ENCODE measurements at places on chromosomes 1 and 21.

DNA sequence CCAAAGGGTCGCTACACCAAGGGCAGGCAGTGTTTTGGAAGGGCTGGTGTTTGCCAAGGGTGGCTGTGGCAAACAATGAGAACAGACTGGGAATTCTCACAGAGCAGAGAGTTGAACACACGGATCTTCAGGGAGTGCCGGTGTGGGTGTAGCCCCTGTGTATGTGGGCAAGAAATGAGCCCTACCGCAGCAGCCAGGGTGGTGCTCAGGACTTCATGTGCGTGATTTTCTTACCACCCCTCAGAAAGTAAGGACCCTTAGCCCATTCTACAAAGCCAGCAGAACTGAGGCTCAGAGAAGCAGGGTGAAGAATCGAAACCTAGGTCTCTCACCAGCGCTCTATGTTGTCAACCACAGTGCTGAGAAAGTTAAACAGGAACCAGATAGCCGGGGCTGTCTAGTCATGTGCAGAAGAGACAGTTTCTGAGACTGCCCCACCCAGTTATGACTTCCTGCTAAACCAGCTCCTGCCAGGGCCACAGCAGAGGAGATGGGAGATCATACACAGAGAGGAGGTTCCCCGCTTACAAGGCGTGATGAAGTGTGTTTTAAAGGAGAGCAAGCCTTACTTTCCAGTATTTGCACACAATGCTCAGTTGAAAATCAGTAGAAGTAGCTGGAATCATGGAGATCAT, 21.9 kb upstream of the MORC3 start:
- DNase-seq = peak; percentile 93
- H3K27me3 ChIP-seq = no peaks in the 10 kb centered on the region
- H3K4me1 ChIP-seq = no peaks in the 10 kb centered on the region

DNA sequence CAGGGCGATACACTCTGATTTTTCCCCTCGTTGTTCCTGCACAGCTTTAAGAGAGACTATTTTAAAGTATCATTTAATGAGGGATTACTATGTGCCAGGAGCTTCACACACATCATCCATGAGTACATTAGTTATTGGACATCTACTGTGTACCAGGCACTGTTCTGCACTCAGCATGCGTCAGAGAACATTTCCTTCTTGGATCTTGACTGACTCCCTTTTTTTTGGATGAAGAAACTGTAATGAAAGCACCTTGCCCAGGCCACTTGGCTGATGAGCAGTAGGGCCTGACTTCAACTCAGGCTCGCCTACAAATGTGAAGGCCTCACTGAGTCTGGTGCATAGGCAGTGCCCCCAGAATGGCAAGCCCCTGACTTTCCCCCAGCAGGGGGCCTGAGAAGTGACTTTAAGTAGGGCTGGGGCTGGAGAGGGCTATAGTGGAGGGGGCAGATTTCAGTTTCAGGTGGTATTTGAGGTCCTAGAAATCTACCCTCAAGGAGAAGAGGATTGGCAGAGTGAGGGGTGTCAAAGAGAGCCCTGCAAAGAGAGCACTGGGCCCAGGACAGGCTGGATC, 50.0 kb downstream of the PTPRU start:
- no peaks in the 10 kb centered on the region for H3K36me3 ChIP-seq
- H3K4me3 ChIP-seq = no peak overlapping the region
- no peak overlapping the region for H3K27ac ChIP-seq
- no peak for DNase-seq
- H3K27me3 ChIP-seq = no peaks in the 10 kb centered on the region

DNA sequence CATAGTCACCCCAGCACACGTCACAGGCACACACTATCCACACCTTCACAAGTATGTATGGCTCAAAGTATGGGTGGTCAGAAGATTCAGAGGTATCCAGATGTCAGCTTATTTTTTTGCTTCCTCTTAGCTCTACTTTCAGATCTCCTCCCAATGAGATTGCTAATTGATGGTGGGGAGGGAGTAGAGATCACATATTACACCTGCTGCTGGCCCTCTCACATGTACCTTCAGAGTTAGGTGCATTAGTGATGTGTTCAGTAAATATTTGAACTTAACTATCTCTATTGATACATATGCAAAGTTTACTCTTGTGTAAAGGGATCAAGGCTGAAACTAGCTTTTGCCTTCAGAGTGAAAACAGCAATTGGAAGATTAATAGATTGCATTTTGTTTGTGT, 262.6 kb downstream of the PCP4 start:
- no peaks in the 10 kb centered on the region for H3K36me3 ChIP-seq
- H3K4me1 ChIP-seq = no peaks in the 10 kb centered on the region
- DNase-seq = no peak
- no peak overlapping the region for H3K27ac ChIP-seq
- no peaks in the 10 kb centered on the region for H3K27me3 ChIP-seq
- H3K4me3 ChIP-seq = no peak overlapping the region

- DNase-seq = no peak
- H3K27ac ChIP-seq = no peak overlapping the region
- no peak overlapping the region for H3K4me3 ChIP-seq
- H3K27me3 ChIP-seq = no peaks in the 10 kb centered on the region
- no peaks in the 10 kb centered on the region for H3K4me1 ChIP-seq
- H3K36me3 ChIP-seq = no peaks in the 10 kb centered on the region
Observed at GRCh38 chr1:43760745-43761317, 53.5 kb downstream of the ST3GAL3 start.

GRCh38 chr1:172380441-172381244, 39.8 kb upstream of the C1orf105 start:
- H3K4me3 ChIP-seq = no peak overlapping the region
- H3K27me3 ChIP-seq = no peaks in the 10 kb centered on the region
- DNase-seq = peak; percentile 54
- H3K36me3 ChIP-seq = no peaks in the 10 kb centered on the region

- H3K27ac ChIP-seq = no peak overlapping the region
- DNase-seq = no peak
- no peaks in the 10 kb centered on the region for H3K27me3 ChIP-seq
- H3K36me3 ChIP-seq = no peaks in the 10 kb centered on the region
- no peak overlapping the region for H3K4me3 ChIP-seq
Observed at GRCh38 chr1:54129858-54130257, 22.9 kb downstream of the CDCP2 start.

- DNase-seq = no peak
- no peaks in the 10 kb centered on the region for H3K27me3 ChIP-seq
- H3K27ac ChIP-seq = no peak overlapping the region
- no peaks in the 10 kb centered on the region for H3K4me1 ChIP-seq
Observed at GRCh38 chr1:113684153-113684541, 75.1 kb downstream of the PHTF1 start.

- no peak overlapping the region for H3K27ac ChIP-seq
- H3K4me3 ChIP-seq = no peak overlapping the region
- H3K27me3 ChIP-seq = no peaks in the 10 kb centered on the region
Observed at GRCh38 chr1:56881417-56881816, 26.8 kb downstream of the C8A start.

DNA sequence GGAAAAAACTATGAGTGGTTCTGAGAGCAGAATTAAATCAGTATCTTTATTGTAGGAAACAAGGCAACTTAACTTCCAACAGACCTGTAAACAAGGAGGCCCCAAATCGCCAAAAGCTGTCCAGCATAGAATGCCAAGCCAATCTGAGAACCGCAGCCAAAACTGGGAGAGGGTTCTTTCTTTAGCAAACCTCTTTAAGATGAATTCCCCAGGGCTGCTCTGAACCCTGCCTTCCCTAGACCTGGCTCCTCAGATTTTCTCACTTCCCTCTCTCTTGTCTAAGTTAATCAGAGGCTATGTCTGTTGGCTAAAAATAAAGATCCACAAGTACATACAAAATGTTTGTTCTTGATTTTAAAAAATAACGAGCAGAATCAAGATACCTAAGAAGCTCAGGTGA, 141.4 kb downstream of the SMYD3 start:
- H3K27me3 ChIP-seq = no peaks in the 10 kb centered on the region
- no peaks in the 10 kb centered on the region for H3K4me1 ChIP-seq
- DNase-seq = no peak
- H3K27ac ChIP-seq = no peak overlapping the region
- H3K36me3 ChIP-seq = no peaks in the 10 kb centered on the region

GRCh38 chr21:45136927-45137611, 62.7 kb downstream of the ADARB1 start:
- H3K27ac ChIP-seq = no peak overlapping the region
- H3K4me3 ChIP-seq = no peak overlapping the region
- H3K27me3 ChIP-seq = no peaks in the 10 kb centered on the region
- no peaks in the 10 kb centered on the region for H3K36me3 ChIP-seq
- DNase-seq = peak; percentile 84

DNA sequence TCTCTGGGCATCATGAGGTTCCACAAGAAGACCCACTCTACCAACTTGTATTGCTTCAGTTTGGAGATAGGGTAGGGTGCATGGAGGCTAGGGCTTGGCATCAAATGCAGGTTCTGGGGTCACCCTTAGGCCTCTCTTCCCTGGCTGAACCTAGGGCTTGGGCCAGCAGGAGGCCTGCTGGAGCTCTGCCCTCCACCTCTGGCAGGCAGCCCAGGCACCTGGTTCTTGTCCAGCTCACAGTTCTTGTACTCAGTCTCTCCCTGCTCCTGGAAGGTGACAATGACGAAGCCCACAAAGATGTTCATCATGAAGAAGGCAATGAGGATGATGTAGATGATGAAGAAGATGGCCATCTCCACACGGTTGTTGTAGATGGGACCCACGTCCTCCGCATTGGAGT, 37.5 kb upstream of the KIF21B start:
- no peaks in the 10 kb centered on the region for H3K36me3 ChIP-seq
- no peak overlapping the region for H3K4me3 ChIP-seq
- H3K27me3 ChIP-seq = no peaks in the 10 kb centered on the region

DNA sequence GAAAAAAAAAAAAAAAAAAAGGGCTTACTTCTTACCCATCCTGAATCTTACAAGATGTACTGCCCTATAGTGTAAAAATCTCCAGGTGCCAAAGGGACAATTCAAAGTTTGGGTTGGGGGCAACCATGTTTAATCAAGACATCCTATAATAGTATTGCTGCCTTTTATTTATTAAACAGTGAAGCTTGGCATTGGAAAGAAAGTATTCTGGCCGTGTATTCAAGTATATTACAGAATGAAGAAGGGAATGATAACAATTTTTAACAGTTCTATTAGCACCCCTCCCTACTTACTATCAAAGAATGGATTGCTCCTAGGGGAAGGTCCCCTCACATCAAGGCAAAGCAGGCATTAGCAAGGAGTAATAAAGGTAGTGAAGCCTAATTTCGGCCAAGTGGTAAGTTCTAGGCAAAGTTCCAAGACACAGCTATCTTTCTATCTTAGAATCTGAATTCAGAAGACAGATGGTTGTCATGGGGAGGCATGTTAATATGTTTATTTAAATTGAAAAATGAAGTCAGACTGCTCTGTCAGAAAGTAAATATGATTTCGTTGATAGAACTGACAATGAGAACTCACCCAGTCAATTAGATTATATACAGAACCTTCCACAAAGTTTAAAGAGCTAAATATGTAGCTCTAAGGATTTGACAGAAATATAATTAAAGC, 24.6 kb downstream of the ST7L start:
- no peaks in the 10 kb centered on the region for H3K4me1 ChIP-seq
- no peak overlapping the region for H3K27ac ChIP-seq
- peaks cover 3% of the 10 kb centered on the region for H3K36me3 ChIP-seq
- H3K4me3 ChIP-seq = no peak overlapping the region
- no peaks in the 10 kb centered on the region for H3K27me3 ChIP-seq

- peak; percentile 8 for DNase-seq
- no peak overlapping the region for H3K4me3 ChIP-seq
- no peak overlapping the region for H3K27ac ChIP-seq
- H3K27me3 ChIP-seq = no peaks in the 10 kb centered on the region
- no peaks in the 10 kb centered on the region for H3K36me3 ChIP-seq
Observed at GRCh38 chr1:227780101-227781044, 35.1 kb upstream of the PRSS38 start.

DNA sequence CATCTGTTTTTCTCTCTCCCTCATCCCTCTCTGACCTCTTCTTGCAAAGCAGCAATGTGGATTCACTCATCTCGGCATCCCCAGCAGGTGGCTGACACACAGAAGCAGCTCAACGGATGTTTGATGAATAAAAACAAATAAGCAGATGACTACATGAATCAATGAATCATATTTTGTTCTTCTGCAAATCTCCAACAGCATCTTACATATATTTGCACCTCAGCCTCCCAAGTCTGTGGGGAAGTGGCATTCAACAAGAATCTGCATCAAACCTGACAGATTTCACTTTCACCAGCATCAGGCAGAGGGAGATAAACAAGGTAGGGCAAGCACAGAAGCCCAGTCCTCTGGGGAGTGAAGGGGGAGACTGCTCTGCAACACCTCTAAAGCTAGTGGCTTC, 34.0 kb downstream of the CAPN8 start:
- H3K4me3 ChIP-seq = no peak overlapping the region
- no peak overlapping the region for H3K27ac ChIP-seq
- H3K27me3 ChIP-seq = no peaks in the 10 kb centered on the region
- no peak for DNase-seq

- no peaks in the 10 kb centered on the region for H3K36me3 ChIP-seq
- no peaks in the 10 kb centered on the region for H3K27me3 ChIP-seq
- H3K4me3 ChIP-seq = peak overlapping the region; percentile 86
- no peak for DNase-seq
Observed at GRCh38 chr1:99970713-99971255, 988 bp downstream of the SLC35A3 start.

DNA sequence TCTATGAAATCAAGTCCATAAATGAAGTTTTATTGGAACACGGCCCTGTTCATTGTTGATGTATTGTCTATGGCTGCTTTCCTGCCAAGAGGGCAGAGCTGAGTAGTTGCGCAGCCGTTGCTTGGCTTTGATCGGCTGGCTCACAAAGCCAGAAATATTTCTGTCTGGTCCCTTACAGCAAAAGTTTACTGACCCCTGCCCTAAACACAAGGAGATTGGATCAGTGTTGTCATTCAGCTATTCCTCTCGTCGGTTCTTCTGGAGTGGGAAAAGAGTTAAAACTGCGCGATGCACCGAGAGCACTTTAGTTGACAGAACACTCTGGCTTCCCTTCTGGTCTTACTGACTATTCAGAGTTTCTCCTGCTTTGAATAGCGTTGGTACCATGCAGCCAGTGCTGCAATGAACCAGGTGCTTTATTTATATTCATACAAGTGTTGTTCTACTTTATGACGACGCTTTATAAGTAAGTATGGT, 868 bp downstream of the ZBTB40 start:
- peak overlapping the region; percentile 92 for H3K4me3 ChIP-seq
- DNase-seq = no peak
- no peaks in the 10 kb centered on the region for H3K36me3 ChIP-seq
- no peaks in the 10 kb centered on the region for H3K4me1 ChIP-seq
- peak overlapping the region; percentile 95 for H3K27ac ChIP-seq

Measured in Peyer's patch (tissue), 4 donors.